ENCODE measurements at places on chromosomes 7 and 10.

- DNase-seq = no peak
These were observed 23.3 kb downstream of the CD36 start for GRCh38 chr7:80661729-80662128.

DNA sequence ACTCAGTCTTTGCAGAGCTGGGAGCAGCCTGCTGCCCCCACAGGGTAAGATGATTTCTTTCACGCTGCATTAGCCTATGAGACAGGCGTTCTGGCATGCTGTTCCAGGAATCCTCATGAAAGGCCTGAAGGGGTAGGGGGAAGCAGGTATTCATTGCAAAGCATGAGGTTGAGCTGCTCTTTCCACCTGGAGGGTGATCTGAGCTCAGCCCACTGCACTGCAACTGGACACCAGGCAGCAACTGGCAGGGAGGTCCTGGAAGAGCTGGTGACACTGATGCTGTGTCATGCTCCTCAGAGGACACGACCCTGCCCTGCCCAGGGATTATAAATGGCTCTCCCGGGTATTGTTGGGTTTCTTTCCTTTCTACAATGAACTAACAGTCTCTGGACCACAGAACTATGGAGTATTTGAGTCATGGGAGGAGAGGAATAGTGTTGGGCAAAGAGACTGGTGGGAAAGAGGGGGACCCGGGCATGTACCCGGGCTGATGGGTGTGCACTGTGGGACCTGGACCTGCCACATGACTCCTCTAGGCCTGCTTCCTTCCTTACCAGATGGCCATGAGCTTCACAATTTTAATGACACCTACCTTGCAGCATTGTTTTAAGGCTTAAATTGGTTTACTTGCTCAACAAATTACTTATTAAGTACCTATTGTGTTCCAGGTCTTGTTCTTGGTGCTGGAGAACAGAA, 24.3 kb downstream of the SLC25A28 start:
- peak; percentile 84 for DNase-seq

- no peak for DNase-seq
These were observed 134.7 kb downstream of the MGMT start for GRCh38 chr10:129601737-129602136.

GRCh38 chr7:30470163-30470770, 8.3 kb downstream of the NOD1 start:
- DNase-seq = no peak

GRCh38 chr10:80957161-80957560, 419.5 kb downstream of the SH2D4B start:
- no peak for DNase-seq

GRCh38 chr7:133846203-133846945, 280.8 kb upstream of the LRGUK start:
- DNase-seq = peak; percentile 78

GRCh38 chr7:927031-927671, 27.3 kb downstream of the ADAP1 start:
- peak; percentile 85 for DNase-seq

DNA sequence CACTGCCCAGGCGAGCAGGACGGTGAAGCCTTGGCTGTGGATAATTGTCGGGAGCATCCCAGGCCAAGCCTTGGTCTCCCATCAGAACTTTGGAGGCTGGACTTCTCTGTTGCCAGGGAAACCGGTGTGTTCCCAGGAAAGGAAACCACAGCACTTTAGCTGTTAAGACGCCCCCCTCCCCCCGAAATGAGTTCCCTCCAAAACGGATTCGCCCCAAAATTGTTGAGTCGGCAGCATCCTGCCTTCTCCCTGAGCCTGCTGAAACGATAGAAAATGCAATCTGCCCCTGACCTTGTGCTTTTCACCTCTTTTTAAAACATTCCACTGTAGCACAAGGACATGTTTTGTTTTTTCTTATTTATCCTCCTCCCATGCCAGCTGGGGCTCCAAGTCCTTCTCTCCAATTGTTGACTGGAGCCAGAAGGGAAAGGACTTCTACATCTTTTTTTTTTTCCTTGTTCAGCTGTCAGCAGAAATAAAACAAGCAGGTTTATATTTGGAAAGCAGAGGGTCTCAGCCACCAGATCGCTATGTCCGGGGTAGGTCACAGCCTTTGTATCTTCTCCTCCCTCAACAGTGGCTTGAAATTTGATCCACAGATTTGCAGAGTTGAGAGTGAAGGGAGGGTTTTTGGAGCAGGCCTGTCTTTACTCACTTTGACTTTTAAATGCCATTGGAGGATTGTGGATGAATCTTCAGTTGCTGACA, 116.5 kb downstream of the ZMIZ1 start:
- no peak for DNase-seq

DNA sequence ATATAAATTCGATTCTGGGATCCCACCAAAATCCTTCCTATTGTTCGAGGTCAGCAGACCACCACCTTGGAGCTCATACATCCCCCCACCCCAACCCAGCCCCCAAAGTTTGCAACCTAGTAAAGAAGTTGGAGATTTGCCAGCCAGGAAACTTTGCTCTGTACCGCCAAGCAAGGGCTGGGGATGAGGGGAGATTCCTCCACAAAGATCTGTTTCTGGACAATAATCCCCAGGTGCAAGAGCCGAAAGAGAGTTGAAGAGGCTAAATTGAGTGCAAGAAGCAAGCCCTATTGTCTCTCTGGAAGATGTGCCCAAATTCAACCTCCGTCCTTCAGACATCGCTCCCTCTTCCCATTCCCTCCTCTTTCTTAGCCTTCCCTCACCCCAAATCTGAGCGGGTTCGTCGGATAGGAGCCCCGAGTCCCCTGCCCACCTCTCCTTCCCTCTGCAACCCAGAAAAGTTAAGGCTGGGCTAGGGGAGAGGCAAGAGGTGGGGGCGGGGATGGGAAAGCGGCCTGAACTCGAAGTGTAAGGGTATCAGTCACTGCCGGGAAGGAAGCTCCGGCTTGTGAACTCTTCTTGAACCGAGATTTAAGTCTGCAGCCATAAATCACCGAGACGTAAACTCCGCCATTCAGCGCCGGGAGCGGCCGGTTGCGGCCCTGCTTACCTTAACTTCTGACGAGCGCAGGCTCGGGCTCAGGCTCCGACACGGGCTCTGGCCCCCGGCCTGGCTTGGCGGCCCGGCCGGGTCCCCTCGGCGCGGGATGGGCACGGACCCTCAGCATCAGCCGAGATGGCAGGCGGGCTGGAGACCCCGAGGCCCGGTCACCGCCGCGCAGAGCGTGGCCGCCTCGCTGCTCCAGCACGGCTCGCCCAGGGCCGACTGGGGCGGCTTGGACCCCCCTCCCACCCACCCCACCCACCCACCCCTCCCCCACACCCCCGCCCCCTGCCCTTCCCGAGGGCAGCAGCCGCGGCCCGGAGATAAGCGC, 10.8 kb upstream of the HOXA2 start:
- DNase-seq = peak; percentile 88

GRCh38 chr7:136070736-136071505, 93.8 kb upstream of the MTPN start:
- no peak for DNase-seq

GRCh38 chr7:96284835-96285234, 37.1 kb downstream of the SLC25A13 start:
- DNase-seq = no peak

- DNase-seq = no peak
These were observed 37.5 kb downstream of the PTN start for GRCh38 chr7:137305901-137306621.

DNA sequence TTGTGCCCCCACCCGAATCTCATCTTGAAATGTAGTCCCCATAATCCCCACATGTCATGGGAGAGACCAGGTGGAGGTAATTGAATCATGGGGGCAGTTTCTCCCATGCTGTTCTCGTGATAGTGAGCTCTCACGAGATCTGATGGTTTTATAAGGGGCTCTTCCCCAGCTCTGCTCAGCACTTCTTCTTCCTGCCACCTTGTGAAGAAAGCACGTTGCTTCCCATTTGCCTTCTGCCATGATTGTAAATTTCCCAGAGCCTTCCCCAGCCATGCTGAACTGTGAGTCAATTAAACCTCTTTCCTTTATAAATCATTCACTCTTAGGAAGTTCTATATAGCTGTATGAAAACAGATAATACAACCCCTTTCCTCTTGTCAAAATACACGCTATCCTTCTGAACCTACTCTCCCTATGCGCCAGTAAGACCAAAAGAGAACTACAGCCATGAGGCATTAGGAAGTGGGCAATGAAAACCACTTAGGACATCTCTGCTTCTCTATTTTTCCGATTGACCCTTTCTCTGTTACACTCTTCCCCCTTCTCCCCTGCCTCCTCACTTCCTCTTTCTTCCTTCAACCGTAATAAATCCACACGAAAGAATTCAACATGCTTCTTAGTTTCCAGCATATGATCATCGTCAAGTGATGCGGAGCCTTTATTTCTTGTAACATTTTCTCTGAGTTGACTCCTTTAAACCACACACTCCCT, 101.2 kb upstream of the WDR11 start:
- DNase-seq = no peak
